ENCODE measurements at places on chromosomes 3 and 15. TPM values are rescaled to one million over a fixed set of nuclear protein-coding genes. Genes with fewer than 3 reads are reported as not detected.
A peak's percentile ranks its signal among the peaks of the same experiment; 100 is the strongest.

SUSD5 gene
- total RNA-seq, result not detected

PCLAF gene
- total RNA-seq, result 114 TPM

POMGNT2 gene
- total RNA-seq, result 6.7 TPM

TEX55 gene
- not detected for total RNA-seq

SLC28A1 gene
- total RNA-seq, result not detected

FYTTD1 gene
- total RNA-seq, result 38.8 TPM

GOLGA6A gene
- total RNA-seq, result not detected

ABI3BP gene
- total RNA-seq, result not detected

CALML4 gene
- 11.2 TPM for total RNA-seq

IQCF5 gene
- total RNA-seq, result not detected

SPRED1 gene
- total RNA-seq, result 0.15 TPM

GOLGA8G gene
- total RNA-seq, result not detected

MYO5C gene
- 2.8 TPM for total RNA-seq

TM4SF4 gene
- total RNA-seq, result not detected

GXYLT2 gene
- total RNA-seq, result not detected

SLC38A3 gene
- total RNA-seq, result not detected

LRRC2 gene
- 0.27 TPM for total RNA-seq

GOLGA6L7 gene
- total RNA-seq, result not detected

PDZRN3 gene
- not detected for total RNA-seq

ALG1L2 gene
- 0.96 TPM for total RNA-seq

DNA sequence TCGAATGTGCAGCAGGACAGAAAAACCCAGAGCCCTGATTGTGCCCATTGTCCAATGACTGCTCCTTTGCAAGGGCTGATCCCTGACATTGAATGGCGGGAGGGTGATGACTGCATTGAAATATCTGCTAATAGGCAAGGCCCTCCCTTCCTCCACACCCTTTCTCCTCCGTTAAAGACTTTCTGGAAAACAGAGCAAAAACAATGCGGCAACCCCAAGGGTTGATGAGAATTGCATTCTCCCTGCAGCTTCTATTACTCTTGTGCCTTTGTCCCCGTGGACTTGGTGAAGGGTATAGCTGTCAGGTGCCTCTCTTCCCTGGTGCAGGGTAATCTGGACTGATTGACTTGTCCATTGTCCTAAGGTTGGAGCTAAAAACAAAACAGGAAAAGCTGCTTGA, 71.8 kb downstream of the THSD4 start:
- no peak for DNase-seq

DNA sequence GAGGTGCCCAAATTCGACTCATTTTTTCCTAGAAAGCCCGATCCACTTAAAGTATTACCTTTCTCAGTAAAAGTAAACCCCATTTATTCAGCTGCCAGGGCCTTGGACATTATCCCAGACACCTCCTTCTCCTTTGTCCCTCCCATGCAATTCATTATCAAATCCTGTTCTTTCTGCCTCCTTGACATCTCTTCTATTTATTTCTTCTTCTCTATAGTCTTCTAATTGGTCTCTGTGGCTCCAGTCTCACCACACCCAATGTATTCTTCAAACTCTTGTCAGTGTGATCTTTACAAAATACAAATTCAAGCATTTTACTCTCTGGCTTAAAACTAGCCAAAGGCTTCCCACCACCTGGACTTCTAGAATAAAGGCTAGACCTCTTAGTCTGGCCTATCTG, 120.3 kb downstream of the IL20RB start:
- no peak for DNase-seq

DNA sequence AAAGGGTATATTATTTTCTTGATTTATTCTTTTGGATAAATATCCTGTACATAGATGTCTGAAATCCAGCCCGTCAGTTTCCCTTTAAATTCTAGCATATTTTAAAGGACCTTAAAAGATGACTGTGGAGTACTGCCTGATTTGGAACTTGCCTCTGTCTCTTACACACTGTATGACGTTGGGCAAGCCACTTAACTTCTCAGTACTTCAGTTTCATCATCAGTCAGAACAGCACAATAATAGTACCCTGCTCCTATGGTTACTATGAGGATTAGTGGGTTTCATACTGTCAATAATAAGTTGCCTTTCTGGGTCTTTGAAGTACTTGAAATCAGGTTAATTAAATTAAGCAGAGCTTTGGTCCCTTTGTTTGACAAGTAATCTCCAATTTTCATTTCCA, 374.3 kb downstream of the TIGIT start:
- no peak for DNase-seq

GRCh38 chr3:98890181-98890835, 11.2 kb downstream of the DCBLD2 start:
- DNase-seq, result no peak

- no peak for DNase-seq
These were observed 6.1 kb downstream of the TNFAIP8L3 start for GRCh38 chr15:51088585-51088984.

DNA sequence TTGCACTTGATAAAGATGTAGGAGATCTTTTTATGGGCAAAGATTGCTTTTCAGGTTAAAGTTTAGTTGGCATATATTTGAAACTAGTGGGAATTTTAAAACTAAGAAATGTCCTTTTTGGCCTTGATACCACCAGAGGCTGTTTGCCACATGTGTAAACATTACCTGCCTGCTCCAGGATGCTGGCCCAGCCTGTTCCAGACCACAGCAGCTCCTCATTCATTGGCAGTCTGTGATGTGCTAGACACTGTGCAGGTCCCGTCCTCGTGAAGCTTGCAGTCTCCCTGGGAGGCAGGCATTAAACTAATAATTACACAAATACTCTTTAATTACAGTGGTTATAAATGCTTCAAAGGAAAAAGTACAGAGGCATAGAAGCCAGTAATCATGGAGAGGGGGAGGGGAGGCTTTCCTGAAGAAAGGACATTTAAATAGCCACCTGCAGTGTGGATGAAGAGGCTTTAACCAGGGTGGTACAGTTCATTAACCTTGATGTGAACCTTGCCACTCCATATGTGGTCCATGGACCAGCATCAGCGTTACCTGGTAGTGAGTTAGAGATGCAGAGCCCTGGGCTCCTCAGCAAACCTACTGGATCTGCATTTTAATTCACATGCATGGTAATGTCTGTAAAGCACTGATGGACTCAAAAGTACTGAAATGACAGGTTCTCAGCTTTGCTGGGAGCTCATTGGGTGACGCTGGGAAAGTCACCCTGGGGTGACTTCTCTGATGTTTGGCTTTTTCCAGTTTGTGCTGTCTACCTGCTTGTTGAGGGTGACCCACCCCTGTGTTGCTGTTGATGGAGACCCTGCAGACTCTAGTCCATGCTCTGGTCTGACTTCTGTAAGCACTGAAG, 5.3 kb downstream of the ZNF710 start:
- DNase-seq, result no peak

DNA sequence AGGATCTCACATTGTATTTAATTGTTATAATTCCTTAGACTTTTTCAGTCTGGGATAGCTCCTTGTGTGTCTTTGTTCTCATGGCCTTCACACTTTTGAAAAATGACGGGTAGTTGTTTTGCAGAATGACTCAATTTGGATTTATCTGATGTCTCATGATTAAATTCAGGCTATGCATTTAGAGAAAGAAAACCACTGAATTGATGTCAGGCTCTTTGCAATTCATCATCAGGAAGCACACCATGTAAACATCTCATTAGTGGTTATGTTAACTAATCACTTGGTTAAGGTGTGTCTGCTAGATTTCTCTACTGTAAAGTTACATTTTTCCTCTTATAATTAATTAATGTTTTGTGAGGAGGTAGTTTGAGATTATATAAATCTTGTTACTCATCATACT, 8.0 kb upstream of the SLC22A13 start:
- no peak for DNase-seq

DNA sequence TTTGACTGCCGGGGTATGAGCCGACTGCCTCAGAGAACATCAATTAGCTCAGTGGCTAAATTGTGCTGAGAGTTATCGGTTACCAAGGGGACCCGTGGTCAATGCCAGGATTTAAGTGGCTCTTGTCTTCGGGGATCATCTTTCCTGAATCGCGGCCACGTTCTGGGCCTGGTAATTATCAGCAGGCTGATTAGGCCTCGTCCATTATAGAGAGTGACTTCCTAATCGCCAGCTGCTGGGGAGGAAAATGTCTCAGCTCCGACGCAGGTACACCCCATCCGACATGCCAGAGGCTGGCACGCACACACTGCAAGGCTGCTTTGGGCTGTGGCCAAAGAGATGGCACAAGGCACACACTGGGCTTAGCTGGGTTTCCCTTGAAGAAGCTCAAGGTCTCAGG, 10.6 kb downstream of the TRH start:
- DNase-seq, result no peak

- DNase-seq, result no peak
These were observed 146.4 kb upstream of the LIPC start for GRCh38 chr15:58285212-58285920.

GRCh38 chr3:77620009-77620408, 580.1 kb downstream of the ROBO2 start:
- DNase-seq, result no peak

GRCh38 chr3:119637679-119638477, 22.5 kb downstream of the POPDC2 start:
- DNase-seq, result peak; percentile 9

- DNase-seq, result no peak
These were observed 86.5 kb upstream of the MYZAP start for GRCh38 chr15:57505056-57505715.

DNA sequence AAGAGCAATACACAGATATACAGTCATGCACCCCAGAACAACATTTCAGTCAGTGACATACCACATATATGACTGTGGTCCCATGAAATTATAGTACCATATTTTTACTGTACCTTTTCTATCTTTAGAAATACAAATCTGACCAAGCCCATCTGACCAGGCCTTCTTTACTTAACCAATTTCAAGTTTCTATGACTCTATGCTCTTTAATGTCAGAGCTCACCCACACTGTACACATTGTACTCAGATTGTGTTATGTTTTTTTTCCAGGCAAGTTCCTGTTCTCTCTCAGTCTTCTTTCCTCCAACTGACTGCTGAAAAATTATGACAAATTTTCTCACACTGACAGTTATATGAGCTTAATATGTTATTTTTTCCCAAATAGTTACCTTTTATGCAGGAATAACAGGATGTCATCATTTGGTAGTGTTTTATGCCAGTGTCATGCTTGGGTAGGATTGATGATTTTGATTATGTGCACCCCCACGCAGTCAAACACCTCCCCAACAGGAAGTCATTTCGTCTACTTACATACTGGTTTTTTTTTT, 8.0 kb upstream of the CBLB start:
- DNase-seq, result no peak

- DNase-seq, result no peak
These were observed 52.5 kb downstream of the PHC3 start for GRCh38 chr3:170128977-170129431.

DNA sequence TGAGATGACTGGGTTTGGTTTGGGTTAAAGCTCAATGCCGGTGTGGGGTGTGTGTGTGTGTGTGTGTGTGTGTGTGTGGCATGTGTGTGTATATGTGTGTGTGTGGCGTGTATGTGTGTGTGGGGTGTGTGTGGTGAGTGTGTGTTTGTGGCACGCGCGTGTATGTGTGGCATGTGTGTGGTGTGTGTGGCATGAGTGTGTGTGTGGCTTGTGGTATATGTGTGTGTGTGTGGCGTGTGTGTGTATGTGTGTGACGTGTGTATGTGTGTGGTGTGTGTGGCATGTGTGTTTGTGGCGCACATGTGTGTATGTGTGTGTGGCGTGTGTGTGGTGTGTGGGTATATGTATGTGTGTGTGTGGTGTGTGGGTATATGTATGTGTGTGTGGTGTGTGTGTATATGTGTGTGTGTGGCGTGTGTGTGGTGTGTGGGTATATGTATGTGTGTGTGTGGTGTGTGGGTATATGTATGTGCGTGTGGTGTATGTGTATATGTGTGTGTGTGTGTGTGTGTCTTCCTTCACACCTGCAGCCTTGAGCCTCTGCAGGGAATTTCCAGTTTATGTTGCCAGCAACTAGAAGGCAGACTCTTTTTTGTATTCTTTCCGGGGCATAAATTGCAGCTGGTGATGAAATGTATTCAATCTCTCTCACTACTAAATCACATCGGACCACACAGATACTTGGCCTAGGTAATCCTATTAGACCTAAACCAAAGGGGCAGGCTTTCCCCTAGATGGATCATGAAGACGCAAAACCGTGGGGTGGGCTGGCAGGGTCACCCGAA, 34.8 kb downstream of the CHRD start:
- no peak for DNase-seq

DNA sequence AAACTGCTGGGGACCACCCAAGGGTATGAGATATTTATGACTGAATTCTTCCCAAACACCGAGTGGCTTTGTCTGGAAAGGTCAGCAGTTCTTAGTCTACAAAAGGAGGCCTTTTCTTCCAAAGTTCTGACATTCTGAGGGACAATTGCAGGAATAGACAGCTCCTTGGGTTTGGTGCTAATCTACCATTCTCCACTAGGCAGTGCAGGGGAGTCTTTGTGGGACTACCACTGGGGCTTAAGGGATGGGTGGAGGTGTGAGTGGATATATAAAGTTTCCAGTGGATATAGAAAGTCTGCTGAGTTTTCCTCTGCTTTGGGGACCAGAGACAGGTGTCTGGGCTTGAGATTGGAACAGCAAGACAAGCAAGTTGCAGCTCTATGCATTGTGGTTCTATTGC, 62.7 kb downstream of the EXOG start:
- no peak for DNase-seq

- no peak for DNase-seq
These were observed 161.1 kb upstream of the TOPAZ1 start for GRCh38 chr3:44080474-44081072.

- DNase-seq, result no peak
These were observed 169.2 kb upstream of the TGFBR2 start for GRCh38 chr3:30437171-30437601.

GRCh38 chr3:185677146-185677829, 91.2 kb downstream of the SENP2 start:
- DNase-seq, result peak; percentile 33

GRCh38 chr3:172394692-172395091, 53.6 kb downstream of the GHSR start:
- DNase-seq, result no peak

DNA sequence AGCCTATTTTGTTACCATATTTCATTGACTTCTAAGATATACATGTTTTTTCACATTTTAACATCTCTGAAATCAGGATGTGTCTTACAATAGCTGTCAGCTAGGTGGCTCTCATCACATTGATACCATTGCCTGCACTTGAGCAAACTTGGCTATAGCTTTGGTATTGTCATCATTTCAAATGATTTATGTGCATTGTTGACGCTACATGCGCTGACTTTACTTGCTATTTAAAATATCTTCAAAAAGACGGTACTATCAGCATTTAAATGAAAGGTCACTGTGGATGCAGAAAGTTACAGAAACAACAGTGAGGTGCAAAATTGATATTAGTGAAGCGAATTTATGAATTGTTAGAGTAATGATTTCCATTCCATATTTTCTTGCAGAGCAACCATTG, 54.0 kb upstream of the ABHD2 start:
- no peak for DNase-seq

GRCh38 chr3:143170676-143171075, 51.1 kb downstream of the CHST2 start:
- DNase-seq, result no peak

- DNase-seq, result no peak
These were observed 244.6 kb upstream of the WNT5A start for GRCh38 chr3:55731741-55732140.

- no peak for DNase-seq
These were observed 172.5 kb downstream of the MTHFS start for GRCh38 chr15:79724312-79724711.

Data from activated CD4-positive, alpha-beta T cell treated with anti-CD3 and anti-CD28 coated beads, Interleukin-2, amount 10 ng/mL, durations not matched to agents 7 days and 5 days (primary cell).